ENCODE measurements at places on chromosomes 12 and 14. TPM values are rescaled to one million over a fixed set of nuclear protein-coding genes. Genes with fewer than 3 reads are reported as not detected.

The OAS3 gene
- 12.8 TPM for total RNA-seq

The ZC2HC1C gene
- 0.72 TPM for total RNA-seq

The CCDC196 gene
- not detected for total RNA-seq

The MUCL1 gene
- not detected for total RNA-seq

The MYF6 gene
- not detected for total RNA-seq

The CCDC177 gene
- total RNA-seq = not detected

The KLRC3 gene
- total RNA-seq = not detected

The NEMP1 gene
- total RNA-seq = 23.6 TPM

The EAPP gene
- total RNA-seq = 50.0 TPM

The PTPRQ gene
- 0.17 TPM for total RNA-seq

The GPR84 gene
- total RNA-seq = not detected

The HOXC4 gene
- total RNA-seq = 0.12 TPM

The PRPH gene
- 3.4 TPM for total RNA-seq

The COL2A1 gene
- 4.8 TPM for total RNA-seq

The KMT2D gene
- total RNA-seq = 19.1 TPM

The TMEM63C gene
- total RNA-seq = not detected

The ADCY4 gene
- 0.40 TPM for total RNA-seq

The TDG gene
- total RNA-seq = 53.9 TPM

The ARF6 gene
- 47.8 TPM for total RNA-seq

The FAM234B gene
- total RNA-seq = 7.4 TPM

The ACADS gene
- 12.8 TPM for total RNA-seq

The DLGAP5 gene
- total RNA-seq = 55.2 TPM

The SLC38A1 gene
- total RNA-seq = 280 TPM

The TSPAN19 gene
- 0.10 TPM for total RNA-seq

The SYT1 gene
- total RNA-seq = 14.5 TPM

The EML5 gene
- total RNA-seq = 0.82 TPM

The TSPAN8 gene
- total RNA-seq = 39.6 TPM

The SLC41A2 gene
- total RNA-seq = 8.1 TPM

The ZNF384 gene
- 14.7 TPM for total RNA-seq

The NANOG gene
- total RNA-seq = not detected

The FBXW8 gene
- 8.2 TPM for total RNA-seq

The MFAP5 gene
- total RNA-seq = not detected

The POMT2 gene
- 19.8 TPM for total RNA-seq

The SRRM4 gene
- total RNA-seq = not detected

The RASSF8 gene
- total RNA-seq = 116 TPM

The ZNF605 gene
- 17.3 TPM for total RNA-seq

The RARG gene
- 12.0 TPM for total RNA-seq

The SLC10A1 gene
- 0.17 TPM for total RNA-seq

The TIGAR gene
- 22.0 TPM for total RNA-seq

The KRT86 gene
- 0.92 TPM for total RNA-seq

The RIN3 gene
- total RNA-seq = 2.2 TPM

The CD27 gene
- not detected for total RNA-seq

The TAS2R42 gene
- total RNA-seq = not detected

The TOMM20L gene
- total RNA-seq = not detected

The CEBPE gene
- not detected for total RNA-seq

The SLC17A8 gene
- not detected for total RNA-seq
